ENCODE measurements at places on chromosomes 6 and 20. TPM values are rescaled to one million over a fixed set of nuclear protein-coding genes. Genes with fewer than 3 reads are reported as not detected.

The KIAA1755 gene
- total RNA-seq = 1.9 TPM

The PPP1R3G gene
- 2.6 TPM for total RNA-seq

The CFAP61 gene
- total RNA-seq = not detected

The RNF5 gene
- 29.6 TPM for total RNA-seq

The RIN2 gene
- 38.9 TPM for total RNA-seq
